Suprapubic skin (tissue), 4 donors: ENCODE measurements at places on chromosomes 2 and 18. TPM values are rescaled to one million over a fixed set of nuclear protein-coding genes. Genes with fewer than 3 reads are reported as not detected.
A peak's percentile ranks its signal among the peaks of the same experiment; 100 is the strongest.

DNA sequence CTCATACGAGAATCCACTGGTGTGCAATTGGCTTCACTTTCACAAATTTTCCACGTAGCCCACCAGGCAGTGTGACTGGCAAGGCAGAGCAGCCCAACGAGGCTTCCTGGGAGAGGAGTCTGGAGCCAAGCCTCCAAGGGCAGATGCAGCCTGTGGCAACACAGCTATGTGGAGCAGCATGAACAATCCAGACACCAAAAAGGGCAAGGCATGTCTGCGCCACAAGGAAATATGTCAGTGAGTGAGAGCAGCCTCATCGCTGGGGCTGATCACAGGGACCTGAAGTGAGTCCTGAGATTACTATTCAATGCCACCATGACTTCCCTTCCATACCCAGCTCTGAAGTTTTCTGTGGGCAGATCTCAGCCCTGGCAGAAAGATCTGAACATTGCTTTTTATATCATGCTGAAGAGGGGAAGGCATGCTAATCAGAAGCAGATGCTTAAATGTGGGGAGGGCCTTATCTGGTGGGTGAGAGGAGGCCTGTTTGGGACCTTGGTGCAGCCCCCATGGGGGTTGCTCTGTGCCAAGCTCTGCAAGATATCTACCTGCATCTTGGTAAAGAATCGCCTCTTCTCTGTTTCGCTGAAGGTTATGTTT is 40.0 kb upstream of the PUM2 start:
- no peak overlapping the region for H3K27ac ChIP-seq
- no peak for DNase-seq
- no peak overlapping the region for H3K4me3 ChIP-seq
- no peaks in the 10 kb centered on the region for H3K27me3 ChIP-seq

KIF5C gene
- 0.30 TPM for total RNA-seq

- H3K4me1 ChIP-seq, result no peaks in the 10 kb centered on the region
- H3K4me3 ChIP-seq, result no peak overlapping the region
- no peak overlapping the region for H3K27ac ChIP-seq
- no peaks in the 10 kb centered on the region for H3K36me3 ChIP-seq
- no peak for DNase-seq
These were observed 589.2 kb upstream of the LRRTM1 start for GRCh38 chr2:80893711-80894110.

DNA sequence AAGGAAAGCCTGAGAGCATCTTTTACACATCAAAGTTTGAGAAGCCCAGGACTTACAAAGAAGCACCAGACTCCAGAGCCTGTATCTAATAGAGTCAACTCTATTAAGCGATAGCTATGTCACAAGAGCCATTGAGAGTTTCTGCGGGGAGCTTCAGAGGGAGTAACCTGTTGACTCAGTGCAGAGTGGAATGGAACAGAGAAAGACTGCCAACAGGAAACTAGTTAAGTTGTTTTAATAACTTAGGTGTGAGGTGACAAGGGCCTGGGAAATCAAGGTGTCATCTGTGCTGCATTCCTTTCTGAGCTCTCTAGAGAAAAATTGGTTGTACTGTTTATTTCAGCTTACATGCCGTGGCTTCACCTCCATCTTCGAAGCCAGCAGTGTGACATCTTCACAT is 513.8 kb upstream of the POU3F3 start:
- no peaks in the 10 kb centered on the region for H3K36me3 ChIP-seq
- no peak overlapping the region for H3K27ac ChIP-seq
- no peak overlapping the region for H3K4me3 ChIP-seq
- DNase-seq, result no peak
- H3K27me3 ChIP-seq, result no peaks in the 10 kb centered on the region

DNA sequence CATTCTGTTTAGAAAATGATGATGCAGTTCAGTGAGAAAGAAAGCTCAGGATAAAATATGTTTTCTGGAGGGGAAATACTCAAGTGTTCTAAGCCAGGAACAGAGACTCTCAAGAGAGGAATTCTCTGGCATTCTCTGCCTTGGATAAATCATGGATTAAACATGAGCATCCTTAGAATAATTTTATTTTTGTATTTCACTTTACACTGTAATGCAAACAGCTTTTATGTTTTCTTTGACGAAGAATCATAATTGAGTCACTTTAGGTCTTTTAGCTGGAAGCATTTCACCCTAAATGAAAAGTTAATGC is 11.1 kb downstream of the GDF7 start:
- peaks cover 23% of the 10 kb centered on the region for H3K27me3 ChIP-seq
- H3K27ac ChIP-seq, result no peak overlapping the region
- H3K4me3 ChIP-seq, result no peak overlapping the region

GRCh38 chr2:195659114-195659513 is 2.1 kb downstream of the SLC39A10 start:
- no peaks in the 10 kb centered on the region for H3K27me3 ChIP-seq
- peak overlapping the region; percentile 98 for H3K27ac ChIP-seq
- DNase-seq, result no peak
- peak overlapping the region; percentile 96 for H3K4me3 ChIP-seq
- peaks cover 36% of the 10 kb centered on the region for H3K4me1 ChIP-seq

GRCh38 chr2:133077269-133077822 is 407.3 kb upstream of the LYPD1 start:
- H3K36me3 ChIP-seq, result no peaks in the 10 kb centered on the region
- no peak overlapping the region for H3K27ac ChIP-seq
- H3K4me1 ChIP-seq, result no peaks in the 10 kb centered on the region
- no peak for DNase-seq
- H3K4me3 ChIP-seq, result no peak overlapping the region
